ENCODE measurements at places on chromosomes 3 and 15. TPM values are rescaled to one million over a fixed set of nuclear protein-coding genes. Genes with fewer than 3 reads are reported as not detected.

GRCh38 chr15:72599855-72600464 is 54.5 kb upstream of the GOLGA6B start:
- DNase-seq, result peak; percentile 39

- no peak for DNase-seq
Observed at GRCh38 chr15:34240537-34240936, 15.7 kb downstream of the EMC4 start.

DNA sequence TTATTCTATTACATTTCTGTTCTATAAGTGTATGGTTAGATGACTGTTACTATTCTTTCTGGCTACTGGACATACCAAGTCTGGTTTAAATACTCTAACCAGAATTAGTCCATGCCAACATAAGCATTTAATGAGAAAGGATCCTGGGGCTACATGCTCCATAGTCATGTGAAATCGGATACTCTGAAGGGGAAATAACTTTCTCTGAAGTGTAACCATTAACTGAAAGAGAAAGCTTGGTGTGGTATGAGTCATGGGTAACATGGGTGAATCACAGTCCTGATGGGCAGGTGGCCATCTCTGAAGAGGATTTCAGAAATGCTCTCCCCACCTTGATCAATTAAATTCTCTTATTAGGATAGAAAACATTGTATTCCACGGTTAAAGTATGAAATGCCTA is 69.4 kb downstream of the FHIT start:
- DNase-seq, result peak; percentile 80

DNA sequence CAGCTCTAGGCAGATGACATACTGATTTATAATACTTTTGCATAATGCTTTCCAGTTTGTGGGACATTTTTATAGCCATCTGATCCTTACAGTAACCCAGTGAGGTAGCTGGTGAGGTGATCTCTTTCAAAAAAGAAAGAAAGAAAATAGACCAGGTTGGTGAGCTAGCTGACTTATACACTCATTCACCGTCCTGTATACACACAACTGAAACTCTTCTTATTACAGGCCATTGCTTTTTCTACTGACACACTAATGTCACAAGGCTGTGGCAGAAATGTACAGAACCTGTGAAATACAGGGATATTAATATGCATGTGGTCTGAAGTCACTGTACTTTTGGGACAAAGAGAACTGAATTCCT is 150.2 kb upstream of the BHLHE40 start:
- no peak for DNase-seq

- no peak for DNase-seq
Observed at GRCh38 chr3:130345487-130346079, at the start of gene COL6A5. Gene COL6A5 (plus strand): TSS chr3:130345672. CDS start chr3:130373639, 27,967 bp downstream.

The RLBP1 gene
- not detected for total RNA-seq

GRCh38 chr3:126264381-126264780 is 84.0 kb upstream of the ALDH1L1 start:
- DNase-seq, result no peak

GRCh38 chr15:44427756-44428724 is 611 bp downstream of the CTDSPL2 start:
- DNase-seq, result peak; percentile 14

The NTRK3 gene
- total RNA-seq, result 0.04 TPM

DNA sequence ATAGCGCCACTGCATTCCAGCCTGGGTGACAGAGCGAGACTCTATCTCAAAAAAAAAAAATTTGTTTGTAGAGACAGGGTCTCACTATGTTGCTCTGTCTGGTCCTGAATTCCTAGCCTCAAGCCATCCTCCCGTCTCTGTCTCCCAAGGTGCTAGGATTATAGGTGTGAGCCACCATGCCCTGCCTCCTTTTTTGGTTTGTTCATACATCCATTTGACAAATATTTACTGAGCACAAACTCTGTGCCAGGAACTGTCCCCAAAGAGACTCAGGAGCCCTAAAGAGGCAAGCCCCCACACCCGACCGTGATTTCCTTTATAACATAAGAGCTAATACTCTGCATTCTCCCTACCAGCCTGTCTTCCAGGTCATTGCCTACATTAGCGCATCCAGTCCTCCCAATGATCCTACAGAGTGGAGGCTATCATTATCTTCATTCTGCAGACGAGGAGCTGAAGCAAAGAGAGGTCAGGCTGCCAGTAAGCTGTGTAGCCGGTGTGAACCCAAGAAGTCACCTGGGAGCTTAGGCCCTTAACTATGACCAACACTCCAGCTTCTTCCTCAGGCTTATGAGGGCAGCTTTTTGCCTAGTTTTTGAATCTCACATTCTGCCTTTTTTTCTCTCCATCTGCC is 6.3 kb upstream of the PXK start:
- DNase-seq, result no peak

The UCN2 gene
- total RNA-seq, result 0.29 TPM

GRCh38 chr15:58770519-58770856 is 614 bp upstream of the MINDY2 start:
- peak; percentile 59 for DNase-seq

DNA sequence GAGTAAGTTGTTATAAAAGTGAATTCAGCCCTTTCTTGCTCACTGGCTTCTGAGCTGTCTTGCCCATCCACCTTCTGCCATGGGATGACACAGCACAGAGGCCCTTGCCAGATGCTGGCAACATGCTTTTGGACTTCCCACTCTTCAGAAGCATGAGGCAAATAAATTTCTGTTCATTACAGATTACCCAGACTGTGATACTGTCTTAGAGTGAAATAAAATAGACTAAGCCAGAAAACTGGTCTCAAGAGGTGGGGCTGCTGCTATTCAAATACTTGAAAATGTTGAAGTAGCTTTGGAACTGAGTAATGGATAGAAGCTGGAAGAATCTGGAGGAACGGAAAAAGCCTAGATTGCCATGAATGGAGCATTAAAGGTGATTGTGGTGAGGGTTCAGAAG is 170.4 kb downstream of the ZMAT3 start:
- no peak for DNase-seq

DNA sequence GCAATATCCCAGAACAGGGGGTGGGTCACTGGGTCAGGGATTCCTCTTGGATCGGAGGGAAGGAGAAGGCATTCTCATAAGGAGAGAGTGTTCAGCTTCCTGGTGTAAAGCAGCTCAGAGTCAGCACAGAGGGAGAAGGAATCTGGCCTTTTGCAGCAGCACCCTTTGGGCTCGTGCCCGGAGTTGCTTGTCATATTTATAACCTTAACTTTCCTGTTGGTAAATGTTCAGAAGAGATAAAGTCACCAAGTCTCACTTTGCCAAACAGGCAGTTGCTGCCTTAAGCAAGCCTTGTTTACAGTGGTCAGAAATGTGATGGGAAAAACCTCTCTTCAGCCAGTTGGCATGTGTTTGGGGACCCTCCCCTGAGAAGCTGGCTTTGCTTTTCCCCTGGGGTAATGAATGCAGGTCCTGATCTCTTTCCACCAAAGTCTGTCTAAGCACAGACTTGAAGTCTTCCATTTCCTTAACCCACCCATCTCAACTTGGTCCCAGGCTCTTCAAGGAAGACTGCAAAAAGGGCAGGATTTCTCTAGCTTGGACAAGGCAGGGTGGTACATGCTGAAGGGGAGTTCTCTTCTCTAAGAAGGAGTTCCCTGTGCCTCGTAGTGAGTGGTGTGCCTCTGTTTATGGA is 206.9 kb upstream of the BHLHE40 start:
- DNase-seq, result no peak

The CCDC54 gene
- not detected for total RNA-seq

DNA sequence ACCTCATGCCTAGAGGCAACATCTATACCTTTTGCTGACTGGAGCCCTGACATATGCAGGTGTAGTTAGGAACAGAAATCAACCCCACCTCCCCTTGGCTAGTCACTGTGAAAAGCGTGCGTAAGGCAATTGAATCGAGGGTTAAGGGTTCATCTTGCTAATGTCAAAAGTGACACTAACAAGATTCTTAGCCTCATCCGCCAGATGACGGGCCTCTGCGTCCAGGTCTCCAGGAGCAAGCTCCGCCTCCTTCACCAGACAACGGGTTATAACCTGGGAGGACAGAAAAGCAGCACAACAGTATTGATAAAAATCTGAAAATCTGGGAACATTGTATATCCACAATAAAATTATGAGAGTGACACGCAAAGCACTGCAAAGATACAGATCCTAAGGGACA is 4.7 kb downstream of the SELENOS start:
- no peak for DNase-seq

DNA sequence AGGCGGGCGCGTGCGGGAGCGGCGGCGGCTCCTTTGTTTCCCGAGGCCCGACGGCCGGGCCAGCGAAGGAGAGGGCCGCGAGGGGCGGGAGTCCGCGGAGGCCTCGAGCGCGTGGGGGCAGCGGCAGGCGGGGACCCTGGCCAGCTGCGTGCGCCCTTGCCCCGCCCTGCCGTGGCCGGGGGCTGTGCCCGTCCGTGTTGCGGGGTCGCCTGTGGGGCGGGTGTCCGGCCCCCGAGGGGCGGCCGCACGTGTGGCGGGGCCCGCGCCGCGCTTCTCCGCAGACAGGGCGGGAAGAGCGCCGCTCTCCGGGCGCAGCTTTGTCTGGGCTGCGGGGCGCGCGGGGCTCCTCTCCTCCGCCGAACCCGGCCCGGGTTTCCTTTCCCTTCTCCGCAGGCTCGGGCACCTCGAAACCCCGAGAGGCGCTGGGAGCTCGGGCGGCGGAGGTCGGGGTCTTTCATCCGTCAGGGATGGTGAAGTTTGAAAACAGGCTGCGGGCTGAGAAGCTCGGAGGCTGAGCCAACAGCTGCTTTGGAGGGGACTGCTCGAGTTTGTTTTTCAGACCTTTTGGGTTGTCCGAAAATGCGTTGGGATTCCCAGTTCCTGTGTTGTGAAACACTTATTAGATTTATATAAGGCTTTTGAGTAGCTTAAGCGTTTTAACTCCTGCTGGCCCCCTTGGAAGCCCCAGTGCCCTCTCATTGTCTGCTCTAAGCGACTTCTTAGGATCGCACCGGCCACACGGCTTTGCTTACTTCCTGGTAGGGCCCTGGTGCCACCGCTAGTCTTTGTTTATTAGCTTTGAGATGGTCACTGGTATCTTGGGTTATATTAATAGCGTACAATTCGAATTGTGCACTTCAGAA is 817 bp downstream of the USP3 start:
- DNase-seq, result peak; percentile 59

GRCh38 chr3:170233530-170233929 is 11.3 kb downstream of the PRKCI start:
- peak; percentile 95 for DNase-seq

DNA sequence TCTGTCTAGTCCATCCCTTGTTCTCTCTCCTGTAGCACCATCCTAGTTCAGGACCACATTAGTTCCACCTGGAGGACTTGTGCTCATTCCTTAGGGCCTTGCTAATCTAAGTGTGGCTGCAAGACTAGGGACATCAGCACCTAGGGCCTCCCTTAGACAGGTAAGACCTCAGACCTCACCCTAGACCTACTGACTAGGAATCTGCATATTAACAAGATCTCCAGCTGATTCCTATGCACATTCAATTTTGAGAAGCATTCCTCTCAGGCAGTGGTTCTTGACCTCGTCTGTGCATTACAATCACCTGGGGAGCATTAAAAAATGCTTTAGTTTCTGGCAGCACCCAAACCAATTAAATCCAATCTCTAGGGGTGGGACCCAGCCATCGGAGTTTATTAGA is 238.4 kb upstream of the RGMA start:
- DNase-seq, result no peak

- no peak for DNase-seq
Observed at GRCh38 chr3:21795921-21796320, 44.9 kb upstream of the ZNF385D start.

GRCh38 chr15:52749258-52749657 is 40.9 kb downstream of the ONECUT1 start:
- no peak for DNase-seq

DNA sequence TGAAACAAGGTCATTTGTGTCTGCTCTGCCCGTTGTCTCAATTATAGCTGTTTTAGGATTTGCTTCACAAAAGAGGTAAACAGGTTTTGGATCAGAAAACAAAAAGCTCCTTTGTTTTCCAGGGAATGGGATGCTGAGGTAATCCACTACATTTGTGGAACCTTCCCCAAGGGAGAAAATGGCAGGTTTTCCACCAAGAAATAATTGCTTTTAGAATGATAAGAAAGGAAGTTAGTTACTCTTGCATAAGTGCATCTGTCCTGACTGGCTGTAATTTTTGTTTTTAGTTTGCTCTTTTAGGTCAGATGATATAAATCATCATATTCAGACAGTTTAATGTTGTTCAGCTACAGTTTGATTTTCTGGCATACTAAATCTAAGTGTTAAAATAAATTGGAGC is 198.5 kb upstream of the COL8A1 start:
- DNase-seq, result peak; percentile 13

- no peak for DNase-seq
Observed at GRCh38 chr3:57699591-57699990, 6.7 kb upstream of the DENND6A start.

The ADAMTSL3 gene
- total RNA-seq, result 0.17 TPM

The WWTR1 gene
- total RNA-seq, result 47.4 TPM

The SCN11A gene
- not detected for total RNA-seq

The GPR62 gene
- total RNA-seq, result not detected

DNA sequence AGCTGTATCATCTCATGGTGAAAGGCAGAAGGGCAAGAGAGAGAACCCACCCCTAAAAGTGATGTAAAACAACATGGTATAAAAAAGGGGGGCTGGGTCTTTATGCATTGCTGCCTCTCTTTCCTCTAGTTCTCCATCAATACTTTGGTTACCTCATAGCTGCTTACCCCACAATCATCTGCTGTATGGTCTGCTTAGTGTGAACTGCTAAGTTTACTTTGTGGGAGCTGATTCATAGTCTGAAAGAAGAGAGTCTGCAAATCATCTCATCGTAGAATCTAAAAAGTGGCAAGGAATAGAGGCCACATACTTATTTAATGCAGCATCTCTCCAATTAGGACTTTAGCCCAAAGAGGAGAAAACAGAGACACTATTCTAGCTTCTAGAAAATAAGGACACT is 546.8 kb downstream of the GBE1 start:
- peak; percentile 2 for DNase-seq

The CFAP100 gene
- not detected for total RNA-seq

The ABCF3 gene
- total RNA-seq, result 36.8 TPM

The LIPC gene
- total RNA-seq, result 0.43 TPM

GRCh38 chr3:63753567-63753966 is 65.5 kb upstream of the C3orf49 start:
- peak; percentile 3 for DNase-seq

GRCh38 chr3:46356909-46357308 is 3.0 kb downstream of the CCR2 start:
- no peak for DNase-seq

The C3orf33 gene
- total RNA-seq, result 5.1 TPM

DNA sequence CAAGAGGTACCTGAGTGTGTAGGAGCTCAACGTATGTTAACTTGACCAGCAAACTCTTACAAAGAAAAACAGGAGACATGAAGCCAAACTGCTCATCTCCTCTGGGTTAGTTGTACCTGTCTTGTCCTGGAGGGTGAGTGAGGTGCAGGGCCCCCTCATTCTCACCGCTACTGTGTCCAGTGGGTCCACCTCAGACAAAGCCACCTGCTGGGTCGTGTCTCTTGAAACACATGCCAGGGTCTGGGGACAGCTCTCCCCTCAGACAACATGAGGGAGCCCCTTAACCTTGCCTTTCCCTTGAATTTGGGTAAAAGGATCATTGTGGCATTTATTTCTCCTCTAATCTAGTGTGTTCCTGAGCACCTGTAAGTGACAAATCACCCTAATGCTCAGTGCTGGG is 185.6 kb downstream of the TLE3 start:
- no peak for DNase-seq
